ENCODE measurements at places on chromosomes 11 and 22.

DNA sequence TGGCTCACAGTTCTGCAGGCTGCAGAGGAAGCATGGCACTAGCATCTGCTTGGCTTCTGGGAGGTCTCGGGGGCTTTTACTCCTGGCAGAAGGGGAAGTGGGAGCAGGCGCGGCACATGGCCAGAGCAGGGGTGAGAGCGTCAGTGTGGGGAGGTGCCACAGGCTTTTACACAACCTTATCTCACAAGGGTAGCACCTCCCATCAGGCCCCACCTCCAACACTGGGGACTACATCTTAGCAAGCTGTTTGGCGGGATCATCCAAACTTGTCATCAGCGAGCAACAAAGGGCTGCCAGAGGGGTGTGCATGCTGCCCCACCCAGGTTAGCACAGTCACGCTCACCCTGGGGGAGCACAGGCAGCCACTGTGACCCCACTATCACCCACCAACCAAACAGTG, 18.9 kb upstream of the YPEL1 start:
- peak; percentile 39 for DNase-seq

DNA sequence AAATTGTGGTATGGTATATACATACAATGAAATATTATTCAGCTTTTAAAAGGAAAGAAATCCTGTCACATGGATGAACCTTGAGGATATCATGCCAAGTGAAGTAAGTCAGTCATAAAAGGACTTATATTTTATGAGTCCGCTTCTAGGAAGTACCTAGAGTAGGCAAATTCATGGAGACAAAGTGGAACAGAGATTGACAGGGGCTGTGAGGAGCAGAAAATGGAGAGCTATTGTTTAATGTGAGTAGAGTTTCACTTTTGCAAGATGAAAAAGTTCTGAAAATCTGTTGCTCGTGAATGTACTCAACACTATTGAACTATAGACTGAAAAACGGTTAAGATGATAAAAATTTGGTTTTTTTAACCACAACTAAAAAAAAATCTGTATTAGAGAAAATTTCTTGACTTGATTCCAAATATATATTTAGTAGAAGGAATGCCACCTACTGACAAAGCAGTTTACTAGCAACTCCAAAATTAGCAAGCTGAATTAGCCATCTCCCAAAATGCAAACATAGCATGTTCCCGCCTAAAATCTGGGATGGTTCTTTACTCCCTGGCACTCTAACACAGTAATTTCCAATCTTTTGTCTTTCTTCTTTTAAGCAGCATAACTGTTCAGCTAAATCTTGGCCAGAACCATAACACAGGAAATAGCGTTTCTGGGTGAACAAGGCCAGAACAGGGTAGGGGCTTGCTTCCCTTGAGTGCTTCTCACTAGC, 1.5 kb downstream of the UFD1 start:
- DNase-seq, result no peak

- no peak for DNase-seq
Observed at GRCh38 chr11:14614091-14614622, 29.4 kb upstream of the PDE3B start.

DNA sequence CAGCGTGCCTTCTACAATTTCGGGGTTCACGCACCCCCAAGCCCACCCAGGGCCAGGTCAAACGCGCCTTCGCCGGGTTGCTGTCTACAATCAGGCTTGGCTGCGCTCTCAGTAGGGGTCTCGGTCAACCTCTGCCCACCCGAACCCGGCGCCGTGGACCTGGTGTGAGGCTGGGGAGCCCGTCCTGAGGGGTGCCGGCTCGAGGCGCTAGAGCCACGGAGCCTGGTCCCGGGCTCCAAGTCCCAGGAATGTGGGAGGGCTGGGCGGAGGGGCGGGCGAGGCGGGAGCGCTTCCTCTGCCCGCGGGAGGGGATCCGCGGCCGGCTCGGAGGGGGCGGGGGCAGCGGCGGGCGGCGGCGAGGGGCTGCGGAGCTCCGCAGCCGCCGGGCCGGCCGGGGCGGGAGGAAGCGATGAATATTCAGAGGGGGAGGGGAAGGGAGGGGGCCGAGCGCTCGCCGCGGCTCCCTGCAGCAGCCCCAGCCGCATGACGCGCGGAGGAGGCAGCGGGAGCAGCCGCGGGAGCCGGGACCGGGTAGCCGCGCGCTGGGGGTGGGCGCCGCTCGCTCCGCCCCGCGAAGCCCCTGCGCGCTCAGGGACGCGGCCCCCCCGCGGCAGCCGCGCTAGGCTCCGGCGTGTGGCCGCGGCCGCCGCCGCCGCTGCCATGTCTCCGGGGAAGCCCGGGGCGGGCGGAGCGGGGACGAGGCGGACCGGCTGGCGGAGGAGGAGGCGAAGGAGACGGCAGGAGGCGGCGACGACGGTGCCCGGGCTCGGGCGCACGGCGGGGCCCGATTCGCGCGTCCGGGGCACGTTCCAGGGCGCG, at the start of gene PTPRJ:
Gene PTPRJ, plus strand, starts transcription at position 472 of the 819 bp plus-strand sequence. CDS start 354 bp downstream, outside the sequence.
- DNase-seq, result peak; percentile 74

- no peak for DNase-seq
Observed at GRCh38 chr11:69474736-69475135, 6.7 kb upstream of the LINC01488 start.

GRCh38 chr11:31805629-31806185, 5.4 kb downstream of the PAX6 start:
- DNase-seq, result no peak

DNA sequence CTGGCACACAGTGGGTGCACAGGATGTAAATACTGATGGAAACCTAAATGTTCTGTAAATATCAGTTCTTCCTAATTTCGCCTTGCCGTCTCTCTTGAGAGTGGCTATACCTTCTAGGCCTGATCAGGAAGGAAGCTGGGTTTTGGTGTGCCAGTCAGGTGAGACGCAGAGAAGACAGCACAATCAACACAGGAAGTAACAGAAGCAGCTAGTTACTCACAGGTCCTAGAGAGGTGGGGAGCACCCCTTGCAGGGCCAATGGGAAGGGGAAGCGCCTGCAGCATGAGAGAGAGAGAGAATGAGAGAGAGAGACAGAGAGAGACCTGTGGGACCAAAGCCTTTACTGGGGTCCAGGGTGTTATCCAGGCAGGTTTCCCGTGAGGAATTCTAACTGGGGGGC, 80.8 kb downstream of the FBLN1 start:
- no peak for DNase-seq

- DNase-seq, result no peak
Observed at GRCh38 chr22:20431511-20432192, 6.0 kb downstream of the SCARF2 start.

GRCh38 chr11:10462746-10463300, 7.8 kb downstream of the AMPD3 start:
- DNase-seq, result no peak

- no peak for DNase-seq
Observed at GRCh38 chr22:36725366-36726006, 21.9 kb upstream of the CACNG2 start.

DNA sequence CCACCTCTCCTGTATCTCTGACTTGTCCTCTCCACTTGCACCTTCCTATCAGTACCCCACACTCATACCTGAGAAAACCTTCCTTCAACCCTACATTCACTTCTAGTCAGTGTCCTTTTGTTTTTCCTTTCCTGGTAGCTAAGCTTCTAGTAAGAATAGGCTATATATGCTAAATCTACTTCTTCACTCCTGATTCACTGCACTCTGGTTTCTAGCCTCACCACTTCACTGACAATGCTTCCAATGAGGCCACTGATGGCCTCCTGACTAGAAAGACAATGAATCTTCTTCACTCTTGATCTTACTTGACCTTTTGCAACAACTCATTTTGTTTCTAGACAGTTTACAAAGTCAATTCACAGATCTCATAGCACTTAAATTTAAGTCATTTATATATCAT, 52.0 kb downstream of the RELT start:
- no peak for DNase-seq

DNA sequence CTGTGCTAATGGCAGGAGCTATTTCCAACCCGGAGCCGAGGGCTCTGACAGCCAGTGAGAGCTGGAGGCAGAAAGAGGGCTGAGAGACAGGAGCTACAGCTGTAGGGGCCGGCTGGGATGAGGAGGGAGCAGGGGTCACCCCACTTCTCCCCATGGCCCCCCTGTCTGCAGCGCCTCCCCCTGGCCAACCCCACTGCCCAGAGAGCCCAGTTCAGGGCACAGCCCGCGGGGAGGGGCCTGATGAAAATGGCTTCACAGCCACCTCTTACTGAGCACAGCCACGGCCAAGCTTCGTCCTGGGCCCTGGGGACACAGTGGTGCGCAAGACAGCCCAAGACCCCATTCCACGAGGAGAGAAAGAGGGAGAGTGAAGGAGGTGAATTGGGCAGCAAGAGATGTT, 27.9 kb downstream of the RPL3 start:
- DNase-seq, result no peak

DNA sequence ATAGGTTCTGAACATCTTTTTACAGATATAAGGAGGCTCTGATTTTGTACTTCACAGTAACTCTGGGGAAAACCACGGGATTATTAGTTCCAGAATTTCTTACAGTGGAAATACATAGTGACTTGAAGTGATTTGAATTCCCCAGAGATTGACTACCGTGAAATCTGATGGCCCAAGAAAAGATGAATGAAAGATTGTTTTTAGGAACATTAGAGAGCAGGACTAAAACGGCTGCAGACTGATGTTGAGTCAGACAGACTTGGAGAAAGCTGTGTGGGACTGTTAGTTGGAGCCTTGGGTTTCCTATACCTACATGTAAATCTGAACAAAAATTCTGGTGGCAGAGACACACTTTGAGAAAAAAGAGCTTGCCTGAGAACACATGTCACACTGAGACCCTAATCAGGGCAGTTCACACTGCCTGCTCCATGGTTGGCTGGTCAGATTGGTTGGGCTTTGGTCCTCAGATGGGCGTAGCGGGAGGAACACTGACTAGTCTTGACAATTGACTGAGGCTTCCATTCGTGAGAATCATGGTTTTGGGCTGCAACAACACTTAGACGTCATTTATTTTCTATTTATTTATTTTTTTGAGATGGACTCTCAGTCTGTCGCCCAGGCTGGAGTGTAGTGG, 6.8 kb downstream of the PPP6R3 start:
- no peak for DNase-seq

- no peak for DNase-seq
Observed at GRCh38 chr22:32804531-32805360, 3.2 kb downstream of the TIMP3 start.
